ENCODE measurements at places on chromosomes 4 and X.
A peak's percentile ranks its signal among the peaks of the same experiment; 100 is the strongest.

GRCh38 chrX:102995316-102995715 is 58.2 kb downstream of the RAB40AL start:
- no peak overlapping the region for H3K27ac ChIP-seq
- H3K4me3 ChIP-seq, result no peak overlapping the region
- DNase-seq, result no peak
- H3K27me3 ChIP-seq, result peaks cover 16% of the 10 kb centered on the region
- no peaks in the 10 kb centered on the region for H3K36me3 ChIP-seq
- no peaks in the 10 kb centered on the region for H3K4me1 ChIP-seq

DNA sequence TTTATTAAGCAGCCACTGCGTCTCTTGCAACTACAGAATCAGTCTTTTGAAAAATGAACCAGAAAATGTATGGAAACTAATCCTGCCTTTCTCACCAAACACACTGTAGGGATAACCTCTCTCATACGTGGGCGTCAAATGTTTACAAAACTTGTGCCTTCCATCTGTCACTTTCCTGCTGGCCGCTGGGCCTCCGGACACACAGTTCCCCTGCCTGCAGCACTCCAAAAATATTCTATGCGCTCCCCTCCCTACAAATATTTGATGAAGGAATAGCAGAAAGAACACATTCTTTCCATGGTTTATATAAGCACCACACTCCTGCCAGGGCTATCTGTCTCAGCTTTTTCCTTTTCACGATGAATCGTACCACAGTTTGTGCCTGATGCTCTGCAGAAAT is 14.9 kb upstream of the CYTL1 start:
- peak overlapping the region; percentile 83 for H3K27ac ChIP-seq
- DNase-seq, result peak; percentile 61
- peaks cover 41% of the 10 kb centered on the region for H3K4me1 ChIP-seq
- H3K4me3 ChIP-seq, result no peak overlapping the region

GRCh38 chr4:15043226-15043625 is 40.9 kb downstream of the CPEB2 start:
- DNase-seq, result peak; percentile 29
- H3K4me1 ChIP-seq, result no peaks in the 10 kb centered on the region
- H3K36me3 ChIP-seq, result no peaks in the 10 kb centered on the region
- H3K4me3 ChIP-seq, result no peak overlapping the region
- no peaks in the 10 kb centered on the region for H3K27me3 ChIP-seq

DNA sequence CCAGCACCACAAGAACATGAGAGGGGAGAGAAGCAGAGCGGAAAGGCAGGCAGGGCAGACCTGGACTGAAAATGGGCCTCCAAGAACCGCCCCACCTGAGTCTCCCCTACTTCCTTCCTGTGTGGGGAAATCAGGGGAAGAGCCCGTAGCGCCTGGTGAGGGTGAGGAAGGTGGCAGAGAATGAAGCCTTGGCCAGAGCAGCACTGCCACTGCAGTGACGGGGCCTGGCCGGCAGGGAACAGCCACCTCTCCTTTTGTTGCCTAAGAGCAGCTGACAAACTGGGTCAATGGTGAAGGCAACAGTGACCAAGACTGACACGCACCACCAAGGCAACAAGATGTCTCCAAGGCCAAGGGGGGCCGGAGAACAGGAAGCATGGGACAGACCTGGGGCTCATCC is 58.4 kb upstream of the CBR4 start:
- no peak for DNase-seq
- H3K27me3 ChIP-seq, result no peaks in the 10 kb centered on the region
- no peak overlapping the region for H3K4me3 ChIP-seq
- no peak overlapping the region for H3K27ac ChIP-seq

- H3K4me1 ChIP-seq, result peaks cover 6% of the 10 kb centered on the region
- peaks cover 5% of the 10 kb centered on the region for H3K27me3 ChIP-seq
- DNase-seq, result peak; percentile 96
Observed at GRCh38 chrX:136182414-136182813, 35.1 kb downstream of the FHL1 start.

DNA sequence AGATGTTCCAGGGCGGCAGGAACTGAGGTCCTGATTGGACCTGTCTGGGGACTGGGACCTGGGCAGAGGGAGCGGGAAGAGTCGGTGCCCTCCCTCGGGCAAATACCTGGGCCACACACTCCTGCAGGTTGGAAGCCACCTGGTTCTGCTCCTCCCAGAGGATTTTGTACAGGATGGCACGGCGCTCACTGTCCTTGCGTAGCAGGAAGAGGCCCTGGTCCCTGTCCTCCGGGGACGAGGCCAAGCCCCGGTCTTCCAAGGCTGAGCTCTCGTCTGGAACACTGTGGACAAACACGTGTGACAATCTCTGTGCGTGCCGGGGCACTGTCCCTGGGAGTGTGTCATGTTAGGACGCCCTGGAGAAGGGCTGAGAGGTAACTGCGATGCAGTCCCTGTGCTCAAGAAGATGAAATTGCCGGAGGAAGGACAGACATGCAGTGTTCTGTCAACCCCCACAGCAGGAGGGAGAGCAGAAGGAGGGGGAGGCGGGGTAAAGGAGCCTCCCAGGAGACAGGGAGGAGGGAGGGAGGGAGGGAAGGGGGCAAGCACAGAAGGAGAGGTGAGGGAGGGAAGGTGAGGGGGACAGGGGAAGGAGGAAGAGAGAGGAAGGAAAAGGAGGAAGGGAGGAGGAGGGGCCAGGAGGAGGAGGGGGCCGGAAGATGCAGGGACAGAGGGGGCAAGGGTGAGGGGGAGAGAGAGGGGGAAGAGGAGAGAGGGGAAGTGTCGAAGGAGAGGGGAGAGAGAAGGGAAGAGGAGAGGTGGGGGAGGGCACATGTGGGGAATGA is 29.0 kb downstream of the PDHA1 start:
- no peak overlapping the region for H3K27ac ChIP-seq
- peak; percentile 37 for DNase-seq
- peaks cover 5% of the 10 kb centered on the region for H3K4me1 ChIP-seq
- H3K4me3 ChIP-seq, result peak overlapping the region; percentile 31

DNA sequence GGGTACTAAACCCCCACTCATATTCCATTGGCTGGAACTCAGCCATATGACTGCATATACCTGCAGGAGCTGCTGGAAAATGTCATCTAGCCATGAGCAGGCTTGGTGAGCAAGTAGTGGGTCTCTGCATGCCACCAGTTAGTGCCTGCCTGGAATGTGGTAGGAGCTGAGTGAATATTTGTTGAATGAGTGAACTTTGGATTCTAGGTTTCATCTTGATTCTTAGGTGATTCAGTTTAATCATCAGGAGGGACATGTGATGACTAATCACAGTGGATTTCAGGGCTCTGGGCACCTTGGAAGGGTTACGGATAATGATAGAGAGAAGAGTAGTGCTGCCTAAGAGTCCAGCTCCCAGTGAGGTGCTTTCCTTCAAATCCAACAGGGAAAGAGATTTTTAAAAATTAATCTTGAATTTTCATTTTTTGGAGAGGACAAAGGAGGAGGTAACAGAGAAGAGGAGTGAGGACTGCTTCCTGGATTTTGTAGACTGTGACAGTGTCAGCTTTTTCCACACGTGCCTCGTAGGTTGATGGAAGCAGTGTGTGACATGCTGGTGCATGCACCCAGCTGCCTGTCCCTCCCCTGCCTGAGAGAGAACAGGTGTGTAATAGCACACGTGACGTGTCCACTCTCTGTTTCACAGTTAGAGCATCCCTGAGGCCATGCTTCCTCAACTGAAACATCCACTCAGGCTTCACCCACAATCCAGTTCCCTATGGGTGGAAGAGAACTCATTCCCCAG is 30.4 kb downstream of the NHS start:
- H3K27ac ChIP-seq, result no peak overlapping the region
- H3K4me1 ChIP-seq, result no peaks in the 10 kb centered on the region
- H3K4me3 ChIP-seq, result no peak overlapping the region
- H3K36me3 ChIP-seq, result no peaks in the 10 kb centered on the region
- no peak for DNase-seq

- no peak overlapping the region for H3K27ac ChIP-seq
- no peak overlapping the region for H3K4me3 ChIP-seq
- DNase-seq, result peak; percentile 50
- peaks cover 12% of the 10 kb centered on the region for H3K4me1 ChIP-seq
- no peaks in the 10 kb centered on the region for H3K27me3 ChIP-seq
Observed at GRCh38 chr4:40395908-40396793, 61.0 kb downstream of the CHRNA9 start.

GRCh38 chr4:40369437-40370274 is 34.5 kb downstream of the CHRNA9 start:
- DNase-seq, result no peak
- H3K27me3 ChIP-seq, result no peaks in the 10 kb centered on the region
- no peak overlapping the region for H3K27ac ChIP-seq
- no peak overlapping the region for H3K4me3 ChIP-seq

GRCh38 chr4:180394312-180394711 is 1848.9 kb upstream of the TENM3 start:
- H3K4me1 ChIP-seq, result no peaks in the 10 kb centered on the region
- H3K4me3 ChIP-seq, result no peak overlapping the region
- no peak for DNase-seq
- no peaks in the 10 kb centered on the region for H3K27me3 ChIP-seq
- no peak overlapping the region for H3K27ac ChIP-seq
- H3K36me3 ChIP-seq, result no peaks in the 10 kb centered on the region

- no peak for DNase-seq
- H3K36me3 ChIP-seq, result no peaks in the 10 kb centered on the region
- H3K4me3 ChIP-seq, result no peak within 1 kb of the TSS
- no peaks in the 10 kb centered on the region for H3K4me1 ChIP-seq
- H3K27ac ChIP-seq, result no peak within 1 kb of the TSS
Observed at GRCh38 chrX:49829016-49829415, at the start of gene PAGE4. TSS of gene PAGE4 (plus strand) at chrX:49829303. CDS start at chrX:49830429, 1,126 bp downstream.

GRCh38 chr4:118683513-118683912 is 1.7 kb upstream of the METTL14 start:
- no peaks in the 10 kb centered on the region for H3K27me3 ChIP-seq
- H3K36me3 ChIP-seq, result peaks cover 5% of the 10 kb centered on the region
- peak; percentile 4 for DNase-seq
- H3K4me3 ChIP-seq, result no peak overlapping the region
- H3K4me1 ChIP-seq, result peaks cover 2% of the 10 kb centered on the region

Data from muscle of leg (tissue), 16 donors.